ENCODE measurements at places on chromosomes 12 and 14.

- DNase-seq, result no peak
Measured at GRCh38 chr14:45364565-45365156, 111.7 kb upstream of the MIS18BP1 start.

- no peak for DNase-seq
Measured at GRCh38 chr12:26642361-26642760, 190.6 kb downstream of the ITPR2 start.

- DNase-seq, result no peak
Measured at GRCh38 chr12:63093084-63093483, 57.9 kb downstream of the AVPR1A start.

DNA sequence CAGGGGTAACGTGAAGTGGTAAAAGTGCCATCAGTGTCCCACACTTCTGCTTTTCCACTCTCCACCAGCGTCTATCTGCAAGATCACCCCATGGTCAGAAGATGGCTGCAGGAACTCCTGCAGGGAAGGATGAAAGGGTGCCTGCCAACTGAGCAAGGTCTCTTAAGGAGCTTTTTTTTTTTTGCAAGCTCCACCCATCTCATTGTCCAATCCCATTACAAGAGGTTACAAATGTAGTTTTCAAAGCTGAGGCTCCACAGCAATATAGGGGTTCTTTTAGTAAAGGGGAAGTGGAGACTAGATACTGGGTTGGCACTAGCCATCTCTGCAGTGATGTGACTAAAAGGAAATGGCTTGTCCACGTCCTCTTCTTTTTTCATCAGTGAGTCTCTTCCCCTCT, 5.9 kb upstream of the BHLHE41 start:
- DNase-seq, result no peak

DNA sequence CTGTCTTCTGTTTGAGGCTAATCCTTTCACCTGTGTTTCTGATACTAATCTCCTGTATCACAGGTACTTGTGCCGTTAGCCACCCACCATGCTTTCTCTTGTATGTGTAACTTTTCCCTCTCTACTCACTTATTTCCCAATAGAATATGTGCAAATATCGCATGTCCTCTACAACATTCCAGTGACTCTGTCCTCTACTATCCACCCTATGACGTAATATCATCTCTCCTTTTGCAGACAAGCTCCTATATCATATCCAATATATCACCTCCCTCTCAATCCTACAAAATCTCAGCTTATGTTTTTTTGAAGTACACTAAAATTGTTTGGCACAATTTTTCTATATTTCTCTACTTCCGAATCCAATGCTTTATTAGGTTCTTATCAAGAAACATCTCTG, 232.6 kb upstream of the LRFN5 start:
- no peak for DNase-seq

Measured in stimulated activated CD8-positive, alpha-beta memory T cell treated with anti-CD3 and anti-CD28 coated beads, Interleukin-4, amount 100 ng/mL, for 48 hours (primary cell).